ENCODE measurements at places on chromosomes 16 and 17. TPM values are rescaled to one million over a fixed set of nuclear protein-coding genes. Genes with fewer than 3 reads are reported as not detected.

Gene PIMREG
- total RNA-seq = 49.9 TPM

Gene RCVRN
- total RNA-seq = not detected

Gene KRT24
- total RNA-seq = not detected

Gene SKAP1
- not detected for total RNA-seq

Gene GPR139
- not detected for total RNA-seq

Gene MT4
- total RNA-seq = not detected

Gene CORO6
- total RNA-seq = 6.8 TPM

Gene CDH15
- 0.15 TPM for total RNA-seq

Gene AURKB
- total RNA-seq = 166 TPM

Gene SCARF1
- 0.33 TPM for total RNA-seq

Gene CRYM
- total RNA-seq = 1.3 TPM

Gene CYB561
- 32.0 TPM for total RNA-seq

Gene KRT13
- 0.30 TPM for total RNA-seq

Gene SLC47A1
- total RNA-seq = 23.8 TPM

Gene NOTUM
- 0.60 TPM for total RNA-seq

Gene ABCC11
- 0.06 TPM for total RNA-seq

Gene LCMT1
- total RNA-seq = 41.3 TPM

Gene TTYH2
- 1.8 TPM for total RNA-seq

Gene SOX15
- 0.72 TPM for total RNA-seq

Gene PARD6A
- total RNA-seq = 1.4 TPM

Gene SLC6A4
- total RNA-seq = 0.08 TPM

Gene CSH2
- total RNA-seq = not detected
